NCI-H510A (cell line): ENCODE measurements at places on chromosomes 6 and 20.

GRCh38 chr6:158223926-158224325 is 55.8 kb downstream of the GTF2H5 start:
- no peak for DNase-seq

- no peak for DNase-seq
Measured at GRCh38 chr20:23361119-23361475, 885 bp upstream of the GZF1 start.

GRCh38 chr6:169121013-169121412 is 132.6 kb downstream of the THBS2 start:
- no peak for DNase-seq

- DNase-seq: no peak
Measured at GRCh38 chr6:11458509-11458908, 79.0 kb upstream of the TMEM170B start.

DNA sequence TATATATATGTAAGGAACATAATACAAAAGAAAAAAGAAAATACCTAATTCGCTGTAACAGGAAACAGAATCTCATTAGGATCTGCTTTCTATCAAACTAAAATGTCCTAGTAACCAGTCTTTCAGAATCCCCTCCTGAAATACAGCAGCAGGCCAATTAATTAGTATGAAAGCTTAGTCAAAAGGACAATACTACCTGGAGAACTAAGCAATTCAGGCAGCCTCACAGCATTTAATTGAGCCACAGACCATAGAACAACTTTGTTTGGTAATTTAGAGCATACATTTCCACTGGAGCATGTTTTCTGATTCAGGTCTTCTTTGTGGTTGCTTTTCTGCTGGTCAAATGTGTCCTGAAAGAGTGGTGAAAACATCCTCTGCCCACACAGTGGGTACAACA is 516.0 kb downstream of the LMBRD1 start:
- no peak for DNase-seq

GRCh38 chr6:137746264-137746663 is 120.8 kb upstream of the TNFAIP3 start:
- no peak for DNase-seq

GRCh38 chr6:130882370-130882769 is 55.2 kb downstream of the SMLR1 start:
- DNase-seq: no peak

DNA sequence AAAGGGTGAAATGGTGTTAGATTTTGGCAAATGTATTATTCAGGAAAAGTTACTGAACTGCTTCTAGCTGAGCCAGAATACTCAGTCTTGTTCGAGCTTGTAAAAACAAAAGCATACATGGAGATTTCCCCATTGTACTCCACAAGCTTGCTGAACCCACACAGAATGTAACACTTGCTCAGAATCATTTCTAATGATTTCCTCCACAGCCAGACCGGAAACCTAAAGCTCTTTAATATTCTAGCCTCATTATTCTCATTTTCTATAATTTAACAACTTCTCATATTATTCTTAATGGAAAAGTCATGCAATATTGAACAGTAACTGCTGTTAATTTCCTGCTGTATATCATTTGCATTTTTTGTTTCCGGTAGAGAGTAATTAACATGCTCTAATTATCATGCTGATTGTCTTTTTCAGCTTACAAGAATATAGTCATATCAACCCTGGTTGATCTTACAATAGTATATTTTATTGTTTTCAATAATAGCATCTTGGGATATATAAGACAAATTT is 1387.5 kb upstream of the EYS start:
- DNase-seq: no peak

- DNase-seq: no peak
Measured at GRCh38 chr20:62457098-62457497, 18.7 kb downstream of the GATA5 start.

DNA sequence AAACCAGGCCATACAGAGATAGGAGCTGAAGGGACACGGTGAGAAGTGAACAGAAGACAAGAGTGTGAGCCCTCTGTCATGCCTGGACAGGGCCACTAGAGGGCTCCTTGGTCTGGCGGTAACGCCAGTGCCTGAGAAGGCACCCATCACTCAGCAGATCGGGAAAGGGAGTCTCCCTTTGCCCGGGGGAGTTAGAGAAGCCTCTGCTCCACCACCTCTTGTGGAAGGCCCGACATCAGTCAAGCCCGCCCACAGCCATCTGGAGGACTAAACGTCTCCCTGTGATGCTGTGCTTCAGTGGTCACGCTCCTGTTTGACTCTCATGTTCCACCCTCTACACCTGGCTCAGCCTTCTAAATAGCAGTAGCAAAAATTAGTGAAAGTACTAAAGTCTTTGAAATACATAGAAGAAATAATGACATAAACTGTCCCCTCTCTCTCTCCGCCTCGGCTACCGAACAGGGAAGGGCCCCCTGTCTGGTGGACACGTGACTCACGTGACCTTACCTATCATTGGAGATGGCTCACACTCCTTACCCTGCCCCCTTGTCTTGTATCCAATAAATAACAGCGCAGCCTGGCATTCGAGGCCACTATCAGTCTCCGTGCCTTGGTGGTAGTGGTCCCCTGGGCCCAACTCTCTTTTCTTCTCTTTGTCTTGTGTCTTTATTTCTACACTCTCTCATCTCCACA is 66.7 kb downstream of the RPP21 start:
- DNase-seq: peak; percentile 7

DNA sequence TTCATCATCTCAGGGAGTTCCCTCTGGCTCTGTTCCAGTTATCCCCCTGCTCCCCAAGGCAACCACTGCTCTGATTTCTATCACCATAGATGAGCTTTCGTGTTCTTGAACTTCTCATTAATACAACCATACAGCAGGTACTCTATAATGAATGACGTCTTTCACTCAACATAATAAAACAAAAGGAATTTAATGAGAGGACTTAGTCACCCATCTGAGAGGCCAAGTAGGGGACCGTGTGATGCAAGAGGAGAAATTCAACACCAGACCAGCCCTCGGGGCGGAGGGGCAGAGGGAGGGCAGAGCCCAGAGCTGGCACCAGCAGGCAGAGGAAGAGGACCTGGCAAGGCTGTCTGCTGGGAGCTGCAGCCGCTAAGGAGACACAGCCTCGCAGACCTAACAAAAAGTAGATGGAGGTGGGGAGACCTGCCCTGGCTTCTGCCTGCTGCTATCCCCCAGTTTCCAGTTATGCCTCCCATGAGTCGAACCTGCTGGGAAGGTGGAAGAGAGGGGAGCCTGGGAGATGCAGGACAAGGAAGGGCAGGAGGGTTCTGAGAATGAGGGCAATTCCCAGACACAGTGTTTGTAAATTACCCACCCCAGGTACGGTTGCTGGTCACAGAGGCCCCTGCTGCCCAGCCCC is 13.8 kb downstream of the CCN5 start:
- DNase-seq: peak; percentile 58

GRCh38 chr6:132275066-132275970 is 126.0 kb downstream of the MOXD1 start:
- no peak for DNase-seq

- no peak for DNase-seq
Measured at GRCh38 chr6:42368181-42368580, 83.5 kb downstream of the TRERF1 start.

DNA sequence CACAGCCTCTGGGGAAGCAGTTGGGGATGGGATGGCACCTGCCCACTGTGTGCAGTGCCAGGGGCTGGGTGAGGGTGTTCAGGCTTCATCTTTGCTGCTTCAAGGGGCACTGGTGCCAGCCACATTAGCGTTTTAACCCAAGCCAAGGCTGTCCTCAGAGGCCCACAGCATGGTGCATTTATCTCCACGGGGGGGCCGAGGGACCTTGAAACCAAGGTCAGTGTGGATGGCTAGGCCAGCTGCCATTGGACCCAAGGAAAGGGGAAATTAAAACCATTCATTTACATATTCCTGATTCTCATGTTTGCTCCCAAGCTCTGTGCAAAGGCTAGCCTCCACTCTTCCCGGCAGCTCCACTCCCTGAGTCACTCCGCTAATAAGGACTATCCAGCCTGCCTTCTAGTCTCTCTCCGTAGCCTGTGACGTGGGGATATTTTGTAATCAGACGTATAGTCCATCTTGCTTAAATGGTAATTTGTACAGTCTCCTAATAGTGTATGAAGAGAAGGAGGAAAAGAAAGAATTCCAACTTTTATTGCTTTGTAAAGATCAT is 197.1 kb downstream of the CDH4 start:
- no peak for DNase-seq

- no peak for DNase-seq
Measured at GRCh38 chr6:105484238-105485161, 81.6 kb upstream of the PREP start.

- no peak for DNase-seq
Measured at GRCh38 chr6:157095084-157095483, 228.2 kb downstream of the TMEM242 start.

- no peak for DNase-seq
Measured at GRCh38 chr20:41221614-41222218, 84.4 kb downstream of the PLCG1 start.
